ENCODE measurements at places on chromosomes 5 and 9.

DNA sequence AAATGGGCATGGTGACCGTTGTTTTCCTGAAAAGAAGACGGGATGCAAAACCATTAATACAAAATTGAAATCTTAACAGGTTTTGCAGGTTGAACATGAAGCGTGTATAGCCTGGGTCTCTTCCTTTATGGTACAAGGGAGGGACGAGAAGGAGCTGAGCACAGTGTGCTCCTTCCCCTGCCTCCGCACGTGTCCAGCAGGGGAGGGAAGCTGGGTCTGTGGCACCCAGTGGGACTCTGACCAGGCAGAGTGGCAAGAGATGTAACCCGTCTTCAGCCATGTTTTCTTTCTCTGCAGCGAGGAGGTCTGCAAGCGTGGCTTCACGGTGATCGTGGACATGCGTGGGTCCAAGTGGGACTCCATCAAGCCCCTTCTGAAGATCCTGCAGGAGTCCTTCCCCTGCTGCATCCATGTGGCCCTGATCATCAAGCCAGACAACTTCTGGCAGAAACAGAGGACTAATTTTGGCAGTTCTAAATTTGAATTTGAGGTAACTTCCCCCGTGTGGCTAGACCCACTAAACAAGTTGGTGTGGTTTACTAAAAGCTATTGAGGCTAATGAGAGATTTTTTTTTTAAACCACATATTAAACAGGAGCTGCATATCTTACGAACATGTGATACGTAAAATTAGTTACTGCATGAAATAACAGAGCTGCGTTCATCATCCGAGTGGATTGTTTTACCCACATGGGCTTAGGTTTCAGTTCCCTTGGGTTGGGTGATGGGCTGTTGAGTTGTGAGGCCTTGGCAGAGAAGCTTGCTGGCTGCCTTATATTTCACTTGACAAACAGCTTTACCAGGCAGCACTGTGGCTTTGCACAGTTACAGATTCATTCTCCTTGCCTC lies 143.7 kb downstream of the TRIO start:
- DNase-seq: no peak

DNA sequence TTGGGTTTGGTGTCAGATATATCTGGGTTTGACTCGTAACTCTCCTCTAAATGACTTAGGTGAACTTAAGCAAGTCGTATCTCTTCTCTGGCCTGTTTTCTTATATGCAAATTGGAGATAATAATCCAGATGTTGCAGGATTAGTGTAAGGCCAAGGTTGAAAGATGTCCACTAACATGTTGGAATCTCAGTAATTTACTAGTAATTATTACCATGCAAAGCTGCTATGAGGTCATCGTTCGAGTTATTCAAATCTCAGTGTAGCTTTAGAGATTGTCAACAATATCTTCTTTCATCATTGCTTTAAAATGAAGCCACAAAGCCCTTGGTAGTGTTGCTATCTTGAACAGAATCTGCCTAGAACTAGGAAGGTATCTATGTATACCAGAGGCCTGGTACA lies 437.7 kb upstream of the KLF4 start:
- no peak for DNase-seq

GRCh38 chr9:91817493-91818224 lies 132.4 kb downstream of the ROR2 start:
- DNase-seq: no peak

DNA sequence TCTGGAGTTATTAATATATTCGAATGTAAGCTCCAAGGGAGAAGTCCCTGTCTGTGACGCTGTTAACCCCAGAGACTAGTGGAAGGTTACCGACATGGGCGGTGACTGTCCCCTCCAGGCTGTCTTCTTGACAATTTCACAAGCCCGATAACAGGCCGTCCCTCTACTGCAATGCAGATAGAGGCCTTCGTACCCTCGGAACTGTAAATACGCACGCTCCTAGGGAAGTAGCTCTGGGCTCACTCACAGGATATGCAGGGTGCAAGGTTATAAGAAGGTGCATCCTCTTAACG lies 680 bp upstream of the RFK start:
- peak; percentile 32 for DNase-seq

GRCh38 chr9:86062845-86063693 lies 36.3 kb downstream of the GOLM1 start:
- no peak for DNase-seq

DNA sequence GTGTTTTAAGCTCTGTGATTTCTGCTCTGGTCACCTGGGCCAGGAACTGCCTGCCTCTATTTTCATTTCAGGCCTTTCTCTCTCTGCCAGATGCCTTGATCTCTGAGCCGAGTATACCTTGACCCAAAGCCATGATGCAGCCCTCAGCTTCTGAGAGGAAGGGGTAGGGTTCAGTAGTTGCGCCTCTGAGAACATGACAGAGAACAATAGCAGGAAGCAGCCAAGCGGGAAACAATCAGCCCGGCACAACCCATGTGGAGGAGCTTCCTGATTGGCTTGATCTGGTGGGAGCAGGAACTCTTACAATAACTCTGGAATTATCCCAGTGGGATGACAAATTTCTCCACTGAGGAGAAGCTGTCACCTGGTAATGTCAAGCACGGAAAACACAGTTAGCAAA lies 127.4 kb downstream of the PALM2AKAP2 start:
- DNase-seq: no peak

DNA sequence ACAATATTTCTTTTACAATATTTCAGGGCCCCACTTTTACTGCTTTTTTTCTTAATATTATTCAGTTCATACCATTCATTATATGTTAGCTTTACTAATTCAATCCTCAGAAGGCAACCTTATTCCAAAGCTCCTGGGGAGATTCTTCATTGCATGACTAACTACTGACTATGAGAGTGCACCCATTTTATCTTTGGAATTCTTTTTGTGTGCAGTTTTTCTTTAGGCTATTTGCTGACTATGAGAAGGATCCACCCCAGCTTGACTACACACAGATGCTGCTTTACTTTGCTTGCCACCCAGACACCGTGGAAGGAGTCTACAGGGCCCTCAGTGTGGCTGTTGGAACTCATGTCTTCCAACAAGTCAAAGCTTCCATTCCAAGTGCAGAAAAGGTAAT lies 56.9 kb upstream of the IL7R start:
- no peak for DNase-seq

- no peak for DNase-seq
Observed at GRCh38 chr5:179128976-179129375, 68.8 kb downstream of the ZNF354C start.

DNA sequence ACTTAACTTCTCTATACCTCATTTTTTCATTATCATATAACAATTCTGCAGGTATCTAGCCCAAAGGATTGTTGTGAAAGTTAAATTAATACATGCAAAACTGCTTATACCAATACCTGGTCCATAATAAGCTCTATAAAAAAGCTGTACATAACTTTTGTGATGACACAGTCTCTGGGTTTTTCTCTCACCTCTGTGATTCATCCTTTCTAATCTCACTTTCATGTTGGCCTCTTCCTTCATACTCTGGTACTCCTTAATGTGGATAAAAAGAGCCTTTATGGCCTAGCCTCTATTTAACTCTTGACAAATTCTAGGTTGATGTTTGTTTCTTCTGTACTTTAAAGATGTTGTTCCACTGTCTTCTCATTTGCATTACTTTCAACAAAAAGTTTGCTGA lies 162.9 kb upstream of the ACOT12 start:
- no peak for DNase-seq

GRCh38 chr5:167573370-167574127 lies 717.9 kb upstream of the WWC1 start:
- DNase-seq: no peak

DNA sequence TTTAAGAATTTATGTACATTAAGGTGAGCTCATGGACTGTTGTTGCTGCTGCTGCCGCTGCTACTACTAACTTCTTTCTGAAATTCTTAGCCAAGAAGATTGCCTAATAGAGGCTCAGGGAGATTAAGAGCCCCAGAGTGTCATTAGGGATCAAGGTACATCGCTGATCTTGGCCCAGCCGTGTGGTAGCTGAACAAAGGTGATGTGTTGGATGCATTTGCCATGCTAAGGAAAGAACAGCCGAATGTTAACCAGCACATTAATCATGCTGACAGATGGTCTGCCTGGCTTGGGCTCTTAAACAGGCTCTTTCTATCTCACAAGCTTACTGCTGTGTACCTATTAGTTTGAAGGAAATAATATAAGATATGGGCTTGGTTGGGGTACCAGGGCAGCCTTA lies 137.1 kb downstream of the KCTD16 start:
- DNase-seq: no peak

DNA sequence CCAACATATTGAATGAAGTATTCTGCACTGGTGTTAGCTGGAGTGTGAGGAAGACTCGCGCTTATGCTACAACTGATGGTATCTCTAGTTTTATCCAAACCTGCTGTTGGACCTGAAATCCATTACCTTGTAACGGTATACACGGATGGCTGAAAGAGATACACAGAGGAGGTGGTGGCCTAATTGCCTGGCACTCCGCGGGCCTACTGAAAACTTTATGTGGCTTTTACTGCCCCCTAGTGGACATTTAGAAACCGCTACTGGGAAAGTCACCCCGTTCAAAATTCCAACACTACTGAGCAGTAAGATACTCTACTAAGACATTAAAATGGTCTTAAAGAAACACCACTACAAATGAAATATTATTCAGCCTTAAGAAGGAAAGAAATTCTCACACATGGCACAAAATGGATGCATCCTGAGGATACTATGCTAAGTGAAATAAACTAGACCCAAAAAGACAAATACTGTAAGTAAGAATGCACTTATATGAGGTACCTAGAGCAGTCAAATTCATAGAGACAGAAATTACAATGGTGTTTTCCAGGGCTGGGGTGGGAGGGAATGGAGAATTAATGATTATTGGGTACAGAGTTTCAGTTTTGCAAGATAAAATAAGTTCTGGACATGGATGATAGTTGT lies 100.4 kb downstream of the TTLL11 start:
- peak; percentile 23 for DNase-seq

- no peak for DNase-seq
Observed at GRCh38 chr5:53170746-53171349, 61.3 kb upstream of the MOCS2 start.

DNA sequence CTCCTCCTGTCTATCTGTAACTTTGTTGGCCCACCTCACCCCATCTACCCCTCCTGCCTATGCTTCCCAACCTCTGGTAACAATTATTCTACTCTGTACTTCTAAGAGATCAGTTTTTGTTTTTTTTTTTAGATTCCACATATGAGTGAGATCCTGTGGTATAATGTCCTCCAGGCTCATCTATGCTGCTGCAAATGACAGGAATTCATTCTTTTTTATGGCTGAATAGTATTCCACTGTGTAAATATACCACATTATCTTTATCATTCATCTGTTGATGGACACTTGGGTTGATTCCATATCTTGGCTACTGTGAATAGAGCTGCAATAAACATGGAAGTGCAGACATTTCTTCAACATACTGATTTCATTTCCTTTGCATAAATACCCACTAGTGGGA lies 8.0 kb upstream of the NPR2 start:
- no peak for DNase-seq

- no peak for DNase-seq
Observed at GRCh38 chr9:95506678-95507463, 9.9 kb downstream of the PTCH1 start.

DNA sequence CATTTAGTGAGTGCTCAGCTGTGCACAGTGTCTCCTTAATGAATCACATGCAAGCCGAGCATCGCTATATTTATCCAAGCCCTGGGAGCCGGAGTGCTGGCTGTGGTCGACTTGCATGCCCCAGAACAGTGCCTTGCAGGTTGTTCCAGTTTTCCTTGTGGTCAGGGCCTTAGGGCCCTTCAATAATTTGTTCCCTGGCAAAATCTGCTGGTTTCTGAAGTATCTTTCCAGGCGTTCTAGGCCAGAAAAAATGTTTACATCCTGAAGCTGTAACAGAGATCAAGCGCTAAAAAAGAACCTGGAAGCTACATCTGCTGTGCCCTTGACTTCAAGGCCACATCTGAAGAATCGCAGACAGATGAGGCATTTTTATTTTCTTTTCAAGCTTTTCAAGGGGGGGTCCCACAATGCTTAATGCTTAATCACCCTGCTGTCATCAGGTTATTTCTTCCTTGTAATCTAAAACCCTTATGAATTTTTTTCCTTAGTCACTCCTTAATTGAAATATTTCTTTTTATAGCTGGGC lies 105.8 kb downstream of the DOCK2 start:
- DNase-seq: no peak

- DNase-seq: peak; percentile 33
Observed at GRCh38 chr9:72592502-72593403, 71.3 kb downstream of the TMC1 start.

GRCh38 chr5:128099944-128100343 lies 16.4 kb downstream of the SLC12A2 start:
- DNase-seq: no peak

DNA sequence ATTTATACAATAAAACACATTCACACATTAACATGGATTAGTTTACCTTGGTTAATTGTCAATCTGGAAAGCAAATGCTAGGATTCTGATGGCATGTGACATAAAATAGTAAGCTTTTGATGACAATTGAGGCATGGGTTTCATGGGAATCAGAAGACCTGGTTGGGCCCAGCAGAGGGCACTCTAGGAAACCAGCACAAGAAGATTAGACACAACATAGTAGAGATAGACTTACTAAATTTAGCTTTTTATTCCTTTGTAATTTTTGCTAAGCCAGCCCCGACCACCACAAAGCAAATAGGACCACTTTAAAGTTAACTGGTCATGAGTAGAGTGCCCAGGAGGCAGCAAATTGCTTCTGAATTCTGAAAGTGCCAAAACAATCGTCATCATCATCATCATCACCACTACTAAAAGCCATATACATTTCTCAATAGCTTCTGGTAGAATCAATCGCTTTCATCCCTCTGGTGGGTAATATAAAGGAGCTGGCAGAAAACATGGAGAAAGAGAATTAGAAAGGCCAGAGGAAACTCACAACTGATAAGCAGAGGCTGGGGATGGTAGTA lies 163.2 kb downstream of the ARRDC3 start:
- DNase-seq: no peak

GRCh38 chr5:180173198-180173544 lies 35.8 kb downstream of the RASGEF1C start:
- no peak for DNase-seq

- DNase-seq: no peak
Observed at GRCh38 chr9:136823136-136824046, 15.6 kb downstream of the RABL6 start.

DNA sequence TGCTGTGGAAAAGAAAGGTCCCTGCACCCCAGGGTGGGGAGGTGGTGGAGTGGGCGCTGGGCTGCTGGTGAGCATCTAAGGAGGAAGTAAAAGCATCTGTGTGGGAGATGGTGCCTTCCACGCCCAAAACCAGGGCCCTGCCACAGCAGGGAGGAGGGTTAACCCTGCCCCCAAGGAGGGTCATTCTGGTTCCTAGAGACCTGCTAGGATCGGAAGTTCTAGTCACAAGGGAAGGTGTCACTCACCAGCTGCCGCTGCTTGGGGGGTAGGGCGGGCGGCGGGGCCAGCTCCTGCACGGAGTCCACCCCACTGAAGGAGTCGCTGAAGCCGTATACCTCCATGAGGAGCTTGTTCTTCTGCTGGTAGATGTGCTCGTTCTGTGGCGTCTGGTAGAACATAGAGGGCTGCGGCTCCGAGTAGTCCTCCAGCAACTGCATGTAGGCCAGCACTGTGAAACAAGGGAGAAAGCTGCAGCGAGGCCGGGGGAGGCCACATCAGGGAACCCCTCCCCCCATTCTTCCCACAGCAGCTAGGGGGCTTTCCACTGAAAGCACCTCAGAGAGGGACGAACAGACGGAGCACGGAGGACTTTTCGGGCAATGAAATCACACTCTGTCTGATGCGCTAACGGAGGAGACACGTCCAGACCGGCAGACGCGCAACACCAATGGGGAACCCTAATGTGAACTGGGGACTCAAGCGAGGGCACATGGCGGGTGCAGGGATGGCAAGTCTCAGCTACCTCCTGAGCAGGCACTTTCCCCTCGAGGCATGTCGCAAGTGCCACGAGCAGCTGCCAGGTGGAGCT lies 76.4 kb downstream of the PRRT1B start:
- DNase-seq: no peak

Data from GM18507 (cell line).